ENCODE measurements at places on chromosomes 11 and 22. TPM values are rescaled to one million over a fixed set of nuclear protein-coding genes. Genes with fewer than 3 reads are reported as not detected.

CELSR1 gene
- 1.6 TPM for total RNA-seq

LRRC75B gene
- total RNA-seq: 2.2 TPM

GAB4 gene
- total RNA-seq: not detected

JHY gene
- 1.1 TPM for total RNA-seq

CCDC15 gene
- total RNA-seq: 1.7 TPM

XKR3 gene
- total RNA-seq: 0.06 TPM

SPDYC gene
- total RNA-seq: not detected

PKP3 gene
- 1.3 TPM for total RNA-seq

TSGA10IP gene
- total RNA-seq: 0.13 TPM

PATE2 gene
- total RNA-seq: 0.13 TPM

ADAMTS15 gene
- total RNA-seq: 47.6 TPM

TNNT3 gene
- 0.25 TPM for total RNA-seq

BIK gene
- not detected for total RNA-seq

GPR83 gene
- 0.26 TPM for total RNA-seq

TRIM34 gene
- total RNA-seq: 21.3 TPM

PGGHG gene
- total RNA-seq: 8.1 TPM

PRMT3 gene
- 17.6 TPM for total RNA-seq

EHD1 gene
- total RNA-seq: 110 TPM

CATSPERZ gene
- 0.50 TPM for total RNA-seq

USP28 gene
- 19.8 TPM for total RNA-seq

SMCO4 gene
- total RNA-seq: 9.3 TPM

SUSD2 gene
- 17.5 TPM for total RNA-seq

ACR gene
- total RNA-seq: not detected

LGALS1 gene
- 11,444 TPM for total RNA-seq

KRTAP5-9 gene
- not detected for total RNA-seq

E2F8 gene
- 0.79 TPM for total RNA-seq

C11orf21 gene
- total RNA-seq: not detected

SMIM35 gene
- total RNA-seq: not detected

ENTHD1 gene
- not detected for total RNA-seq

EFCAB6 gene
- 2.4 TPM for total RNA-seq

ADAMTS8 gene
- total RNA-seq: 0.53 TPM

HIC2 gene
- 1.6 TPM for total RNA-seq

MYO18B gene
- 11.1 TPM for total RNA-seq

LARGE1 gene
- 11.8 TPM for total RNA-seq

RFPL2 gene
- not detected for total RNA-seq

DEFB131B gene
- not detected for total RNA-seq

OR5A1 gene
- total RNA-seq: not detected

LDHAL6A gene
- not detected for total RNA-seq

SF1 gene
- total RNA-seq: 88.3 TPM

ABCG4 gene
- total RNA-seq: under 0.01 TPM

RIBC2 gene
- 1.2 TPM for total RNA-seq

OR51D1 gene
- total RNA-seq: not detected

PAMR1 gene
- total RNA-seq: 355 TPM

B3GAT1 gene
- total RNA-seq: not detected

OSBP2 gene
- total RNA-seq: 2.9 TPM

SOX10 gene
- total RNA-seq: not detected
